ENCODE measurements at places on chromosomes 5 and 9.

- no peak for DNase-seq
Observed at GRCh38 chr5:999724-1000123, 8.9 kb upstream of the NKD2 start.

GRCh38 chr9:115155037-115155436 is 37.1 kb upstream of the TNC start:
- no peak for DNase-seq

GRCh38 chr5:94281236-94281801 is 337.1 kb downstream of the KIAA0825 start:
- no peak for DNase-seq

- no peak for DNase-seq
Observed at GRCh38 chr5:154112255-154112654, 73.5 kb downstream of the MFAP3 start.

All from hypothalamus (tissue), 51 donors.